ENCODE measurements at places on chromosomes 7 and 10.

- DNase-seq: no peak
Measured at GRCh38 chr7:1969459-1970284, 263.1 kb downstream of the MAD1L1 start.

- DNase-seq: no peak
Measured at GRCh38 chr7:96674565-96674964, 35.1 kb downstream of the SEM1 start.

DNA sequence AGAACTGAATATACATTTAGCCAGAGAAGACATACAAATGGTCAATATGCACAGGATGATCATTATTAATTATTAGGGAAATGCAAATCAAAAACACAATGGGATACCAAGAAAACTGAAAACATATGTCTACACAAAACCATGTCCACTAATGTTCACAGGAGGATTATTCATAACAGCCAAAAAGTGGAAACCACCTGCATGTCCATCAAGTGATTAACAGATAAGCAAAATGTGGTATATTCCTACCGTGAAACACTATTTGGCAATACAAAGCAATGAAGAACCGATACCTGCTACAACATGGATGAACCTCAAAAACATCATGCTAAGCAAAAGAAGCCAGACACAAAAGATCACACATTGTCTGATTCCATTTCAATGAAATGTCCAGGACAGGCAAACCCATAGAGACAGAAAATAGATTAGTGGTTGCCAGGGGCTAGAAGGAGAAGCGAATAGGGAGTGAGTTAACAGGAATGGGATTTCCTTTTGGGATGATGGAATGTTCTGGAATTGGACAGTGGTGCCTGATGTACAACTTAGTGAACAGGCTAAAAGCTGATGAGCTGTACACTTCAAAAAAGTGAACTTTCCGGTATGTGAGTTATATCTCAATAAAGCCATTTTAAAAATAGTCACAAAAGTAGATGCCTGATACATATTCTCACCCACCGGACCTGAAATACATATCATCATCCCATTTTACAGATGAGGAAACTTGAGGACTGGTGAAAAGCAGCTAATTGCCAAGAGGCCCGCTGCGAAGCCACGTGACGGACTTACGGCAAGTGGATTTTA, 33.6 kb downstream of the HIPK2 start:
- DNase-seq: no peak

DNA sequence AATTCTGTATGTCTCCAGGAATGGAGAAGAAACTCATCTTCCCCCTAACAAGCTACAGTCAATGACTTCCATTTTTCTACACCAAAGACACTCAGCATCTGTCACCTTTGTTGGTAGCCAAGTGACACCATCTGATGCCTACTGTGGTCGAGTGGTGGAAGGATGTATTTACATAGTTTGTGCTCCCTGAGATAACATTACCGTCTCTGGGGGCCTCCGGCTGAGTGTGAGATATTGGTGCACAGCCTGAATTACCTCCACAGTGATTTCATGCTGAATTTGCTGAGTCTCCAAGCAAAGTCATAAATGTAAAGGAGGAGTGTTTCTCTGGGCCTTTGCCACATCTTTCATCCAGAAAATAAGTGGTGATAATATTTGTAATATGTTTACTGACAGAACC, 114.0 kb downstream of the GRID1 start:
- DNase-seq: no peak

GRCh38 chr10:14623931-14624330, 150.8 kb downstream of the FAM107B start:
- DNase-seq: no peak

DNA sequence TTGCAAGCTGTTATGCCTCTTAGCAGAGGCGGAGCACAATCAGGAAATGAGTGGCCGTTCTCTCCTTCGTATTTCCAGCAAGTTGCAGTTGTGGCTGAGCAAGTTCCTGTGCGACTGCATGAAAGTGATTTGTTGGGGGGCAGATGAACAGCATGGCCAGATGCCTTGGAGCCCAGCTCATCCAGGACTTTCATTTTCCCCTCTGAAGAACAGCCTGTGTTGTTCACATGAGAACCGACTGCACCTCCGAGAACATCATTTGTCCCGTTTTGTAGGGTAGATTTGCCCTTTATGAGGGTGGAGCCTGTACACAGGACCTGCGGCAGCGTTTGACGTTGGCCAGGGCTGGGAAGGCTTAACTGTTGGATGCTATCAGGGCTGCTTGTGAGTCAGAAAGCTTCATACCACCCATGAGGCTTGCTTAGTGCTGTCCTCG, 4.4 kb downstream of the BAG3 start:
- no peak for DNase-seq

- DNase-seq: no peak
Measured at GRCh38 chr7:78139335-78139734, 340.8 kb downstream of the PHTF2 start.

GRCh38 chr10:99297033-99297432, 32.1 kb upstream of the CNNM1 start:
- DNase-seq: no peak

- DNase-seq: no peak
Measured at GRCh38 chr7:80215734-80216133, 81.1 kb downstream of the GNAI1 start.

- no peak for DNase-seq
Measured at GRCh38 chr7:114689406-114689805, 232.5 kb upstream of the MDFIC start.

- no peak for DNase-seq
Measured at GRCh38 chr10:79353000-79353406, 5.7 kb downstream of the PPIF start.

GRCh38 chr10:17386616-17387075, 67.7 kb downstream of the ST8SIA6 start:
- no peak for DNase-seq

DNA sequence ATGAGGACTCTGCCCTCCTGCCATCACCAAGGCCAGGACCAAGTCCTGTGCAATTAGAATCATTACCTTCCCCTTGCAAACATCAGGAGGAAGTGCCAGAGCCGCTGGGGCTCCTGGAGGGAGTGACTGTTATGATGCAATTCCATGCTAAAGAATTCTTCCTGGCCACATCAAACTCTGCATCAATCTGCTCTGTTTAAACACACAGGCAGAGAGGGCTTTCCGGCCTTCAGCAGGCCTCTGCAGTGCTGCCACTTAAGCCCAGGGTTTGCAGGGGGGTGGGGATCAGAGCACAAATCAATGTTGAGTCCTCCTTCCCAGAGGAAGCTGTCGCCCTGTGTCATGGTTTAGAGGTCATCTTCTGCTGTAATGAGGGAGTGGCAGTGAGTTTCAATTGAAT, 58.1 kb downstream of the CTBP2 start:
- no peak for DNase-seq

DNA sequence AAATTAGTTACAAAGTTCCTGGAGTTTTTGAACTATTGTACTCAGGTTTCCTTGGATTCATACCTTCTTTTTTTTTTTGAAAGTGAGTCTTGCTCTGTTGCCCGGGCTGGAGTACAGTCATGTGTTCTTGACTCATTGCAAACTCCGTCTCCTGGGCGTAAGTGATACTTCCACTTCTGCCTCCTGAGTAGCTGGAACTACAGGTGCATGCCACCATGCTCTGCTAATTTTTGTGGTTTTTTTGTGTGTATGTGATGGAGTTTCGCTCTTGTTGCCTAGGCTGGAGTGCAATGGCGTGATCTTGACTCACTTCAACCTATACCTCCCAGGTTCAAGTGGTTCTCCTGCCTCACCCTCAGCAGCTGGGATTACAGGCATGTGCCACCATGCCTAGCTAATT, 22.3 kb downstream of the MCM10 start:
- DNase-seq: no peak

- DNase-seq: no peak
Measured at GRCh38 chr10:84845628-84846261, 517.4 kb downstream of the CCSER2 start.

DNA sequence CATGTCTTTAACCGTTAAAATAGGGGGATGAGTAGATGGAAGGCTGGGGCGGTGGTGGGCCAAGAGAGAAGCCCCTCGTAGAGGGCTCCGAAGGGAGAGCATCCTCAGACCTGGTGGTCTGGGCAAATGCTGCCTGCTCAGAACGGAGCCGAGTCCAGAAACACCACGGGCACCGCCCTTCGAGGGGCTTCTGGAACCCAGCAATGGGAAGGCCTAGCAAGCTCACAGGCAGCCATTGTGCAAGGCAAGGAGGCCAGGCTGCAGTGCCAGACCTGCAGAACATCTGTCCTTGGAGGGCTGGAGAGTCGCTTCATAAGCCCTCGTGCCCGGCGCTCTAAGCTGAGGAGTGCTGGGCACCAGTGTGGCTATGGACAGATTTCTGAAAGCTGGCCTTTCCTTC, 644.1 kb upstream of the GALNT17 start:
- DNase-seq: no peak

GRCh38 chr7:65966146-65966545, 15.9 kb downstream of the GUSB start:
- DNase-seq: no peak

- no peak for DNase-seq
Measured at GRCh38 chr7:116984917-116985316, 31.6 kb downstream of the ST7 start.

- no peak for DNase-seq
Measured at GRCh38 chr10:31749981-31750840, 178.4 kb downstream of the ARHGAP12 start.

- DNase-seq: peak; percentile 52
Measured at GRCh38 chr10:52864201-52865106, 91.9 kb upstream of the MBL2 start.

GRCh38 chr7:155456738-155457543, 988 bp upstream of the EN2 start:
- no peak for DNase-seq

DNA sequence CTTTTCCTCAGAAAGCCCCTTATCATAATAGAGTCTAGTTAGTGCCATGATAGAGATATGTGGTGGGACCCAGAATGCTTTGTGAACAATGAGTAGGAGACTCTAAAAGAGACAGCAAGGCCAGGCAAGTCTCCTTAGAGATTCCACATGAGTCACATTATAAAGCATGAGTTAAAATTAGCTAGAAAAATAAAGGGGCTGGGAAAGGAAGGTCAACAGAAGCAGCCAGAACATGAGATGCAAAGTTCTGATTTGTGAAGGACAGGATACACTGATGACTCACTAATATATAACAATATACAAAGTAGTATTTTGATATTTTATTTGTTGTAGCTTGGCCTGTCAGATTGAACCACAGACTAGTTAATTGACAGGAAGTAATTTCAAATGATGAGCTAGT, 25.3 kb upstream of the SNX13 start:
- no peak for DNase-seq

DNA sequence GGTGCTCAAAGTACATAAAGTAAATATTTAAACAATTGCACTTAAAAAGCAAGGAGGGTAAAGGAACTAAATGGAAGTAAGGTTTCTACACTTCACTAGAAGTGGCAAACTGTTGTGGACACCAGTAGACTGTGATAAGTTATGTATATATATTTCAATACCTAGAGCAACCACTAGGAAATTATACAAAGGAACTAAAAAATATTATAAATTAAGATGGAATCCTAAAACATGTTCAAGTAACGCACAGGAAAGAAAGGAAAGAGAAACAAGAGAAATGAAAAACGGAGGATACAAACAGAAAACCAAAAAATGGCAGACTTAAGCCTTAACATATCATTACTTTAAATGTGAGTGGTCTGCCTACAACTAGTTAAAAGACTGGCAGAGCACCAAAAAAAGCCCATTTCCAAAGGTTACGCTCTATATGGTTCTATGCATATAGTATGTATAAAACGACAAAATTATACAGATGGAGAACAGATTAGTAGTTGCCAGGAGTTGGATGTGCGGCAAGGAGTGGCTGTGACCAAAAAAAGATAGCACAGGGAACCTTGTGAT, 19.0 kb downstream of the VPS41 start:
- DNase-seq: no peak

DNA sequence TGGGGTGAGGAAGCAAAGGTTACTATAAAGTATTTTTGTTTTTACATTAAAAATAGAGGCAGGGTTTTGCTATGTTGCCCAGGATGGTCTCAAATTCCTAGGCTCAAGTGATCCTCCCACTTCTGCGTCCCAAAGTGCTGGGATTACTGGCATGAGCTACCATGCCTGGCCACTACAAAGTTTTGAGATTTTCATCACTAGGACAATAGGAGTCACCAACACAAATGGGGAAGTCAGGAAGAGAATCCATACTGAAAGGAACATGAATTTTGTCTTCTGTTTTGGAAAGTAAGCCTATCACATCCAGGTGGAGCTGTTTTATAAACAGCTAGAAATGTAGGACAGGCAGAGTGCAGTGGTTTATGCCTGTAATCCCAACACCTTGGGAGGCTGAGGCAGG, 20.0 kb upstream of the CAPZA2 start:
- no peak for DNase-seq

DNA sequence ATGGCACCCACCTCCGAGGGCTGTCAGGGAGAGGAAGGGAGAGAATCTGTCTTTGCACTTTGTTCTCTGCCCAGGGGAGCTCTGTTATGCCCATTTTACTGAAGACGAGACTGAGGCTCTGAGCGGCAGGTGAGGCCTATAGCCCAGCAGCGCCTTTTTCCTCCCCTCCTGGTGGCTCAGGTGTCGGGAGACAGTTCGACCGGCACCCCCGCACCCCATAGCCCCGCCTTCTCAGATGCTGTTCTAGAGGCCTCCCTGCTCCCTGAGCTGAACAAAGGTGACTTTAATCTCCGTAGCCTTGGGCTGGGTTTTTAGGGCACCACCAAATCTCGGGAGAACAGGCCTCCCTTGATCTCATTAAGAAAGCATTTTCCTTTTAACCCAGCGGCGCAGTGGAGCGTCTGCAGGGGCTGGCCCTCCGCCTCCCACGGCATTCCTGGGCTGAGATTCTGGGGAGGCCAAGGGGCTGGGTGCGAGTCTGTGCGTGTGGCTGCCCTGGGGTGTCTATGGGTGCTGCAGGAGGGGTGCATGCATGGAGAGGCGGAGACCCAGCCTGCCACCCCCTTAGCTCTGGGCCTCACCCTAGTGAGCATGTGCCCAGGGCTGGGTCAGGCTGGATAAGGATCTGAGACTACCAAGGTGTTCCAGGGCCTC, 3.3 kb downstream of the LFNG start:
- no peak for DNase-seq

- DNase-seq: no peak
Measured at GRCh38 chr10:48604991-48605508, at the start of gene ARHGAP22. TSS of gene ARHGAP22 (minus strand) at chr10:48605073. CDS start at chr10:48604796, 277 bp downstream.

- peak; percentile 33 for DNase-seq
Measured at GRCh38 chr10:102782673-102783551, 39.2 kb downstream of the WBP1L start.

- no peak for DNase-seq
Measured at GRCh38 chr10:49612513-49613164, 1.2 kb upstream of the CHAT start.
